Uterine smooth muscle cell (primary cell): ENCODE measurements at places on chromosomes 5 and 9. TPM values are rescaled to one million over a fixed set of nuclear protein-coding genes. Genes with fewer than 3 reads are reported as not detected.

Gene SAXO1
- under 0.01 TPM in 1 of 2 replicates, not detected in the other for total RNA-seq

Gene PCDHAC1
- total RNA-seq = 0.11 and 0.25 TPM in 2 replicates

Gene CCIN
- 5.9 and 8.5 TPM in 2 replicates for total RNA-seq

Gene C9orf50
- 0.12 TPM in 1 of 2 replicates, not detected in the other for total RNA-seq

Gene CEL
- 0.12 TPM in 1 of 2 replicates, not detected in the other for total RNA-seq

Gene C5orf52
- total RNA-seq = not detected in 2 replicates

Gene HTR1A
- total RNA-seq = not detected in 2 replicates

Gene DTWD2
- total RNA-seq = 2.9 and 7.5 TPM in 2 replicates

Gene NPR3
- 3.9 and 17.8 TPM in 2 replicates for total RNA-seq

Gene ST8SIA4
- 0.22 and 0.37 TPM in 2 replicates for total RNA-seq

Gene IL5
- total RNA-seq = not detected in 2 replicates

Gene PHYHD1
- total RNA-seq = 3.4 and 6.2 TPM in 2 replicates

Gene CCDC152
- 0.50 and 1.2 TPM in 2 replicates for total RNA-seq

Gene OLFML2A
- 17.4 and 39.5 TPM in 2 replicates for total RNA-seq
